ENCODE measurements at places on chromosomes 7 and 10.

DNA sequence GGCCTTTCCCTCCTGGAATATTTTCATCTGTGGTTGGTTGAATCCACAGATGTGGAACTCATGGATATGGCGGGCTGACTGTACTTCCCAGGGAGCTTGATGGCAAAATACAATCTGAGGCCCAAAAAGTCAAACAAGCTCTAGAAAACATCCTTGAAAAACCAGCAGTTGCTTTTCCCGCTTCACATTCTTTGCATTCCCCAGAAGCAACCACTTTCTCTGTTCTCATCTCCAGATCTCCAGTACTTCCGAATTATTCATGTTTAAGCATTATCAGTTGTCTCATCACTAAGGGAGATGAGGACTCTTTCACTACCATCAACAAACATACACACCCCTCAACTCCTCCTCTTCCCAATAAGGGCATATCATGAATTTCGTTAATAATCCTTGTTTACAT is 55.3 kb downstream of the KIF5B start:
- DNase-seq = no peak

DNA sequence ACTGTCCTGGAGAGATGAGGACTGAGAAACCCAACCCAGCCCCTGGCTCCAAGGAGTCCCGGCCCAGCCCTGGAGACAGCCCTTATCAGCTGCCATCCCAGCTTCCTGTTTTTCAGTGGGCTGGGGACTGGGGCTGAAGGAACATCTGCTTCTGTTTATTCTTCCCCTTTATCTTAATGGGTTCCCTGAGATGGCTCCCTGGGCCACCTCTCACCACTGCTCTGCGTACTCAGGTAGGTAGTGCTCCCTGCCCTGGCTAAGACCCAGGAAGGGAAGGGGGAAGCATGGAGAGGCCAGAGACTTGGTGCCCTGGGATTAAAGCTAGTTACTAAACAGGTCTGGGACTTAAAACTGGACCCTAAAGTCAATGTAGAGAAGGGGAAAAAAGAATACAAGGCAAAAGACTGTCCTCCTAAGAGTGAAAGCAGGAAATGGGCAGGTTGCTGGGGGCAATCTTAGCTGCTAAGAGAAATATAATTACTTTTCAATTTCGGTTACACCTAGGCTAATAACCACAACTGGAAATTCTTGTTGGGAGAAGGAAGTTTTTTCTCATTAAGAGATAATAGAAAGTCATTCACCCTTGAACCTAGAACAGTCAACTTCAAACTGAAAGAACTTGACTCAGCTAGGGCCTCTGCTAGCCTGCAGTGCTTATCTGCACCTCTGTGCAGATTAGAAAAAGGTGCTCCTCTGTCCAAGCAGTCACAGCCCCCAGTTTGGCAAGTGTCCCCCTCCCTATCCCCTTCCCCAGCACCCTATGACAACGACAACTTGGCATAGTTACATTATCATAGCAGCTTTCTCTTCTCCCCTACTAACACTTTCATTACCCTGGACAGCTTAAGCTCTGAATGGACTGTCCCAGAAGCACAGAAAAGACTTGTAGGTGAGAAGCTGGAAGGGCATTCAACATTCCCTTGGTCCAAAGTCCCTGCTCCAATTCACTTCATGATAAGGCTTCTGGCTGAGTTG is 65.6 kb upstream of the KDM7A start:
- DNase-seq = no peak

- no peak for DNase-seq
Observed at GRCh38 chr10:126397156-126397555, 8.9 kb upstream of the ADAM12 start.

DNA sequence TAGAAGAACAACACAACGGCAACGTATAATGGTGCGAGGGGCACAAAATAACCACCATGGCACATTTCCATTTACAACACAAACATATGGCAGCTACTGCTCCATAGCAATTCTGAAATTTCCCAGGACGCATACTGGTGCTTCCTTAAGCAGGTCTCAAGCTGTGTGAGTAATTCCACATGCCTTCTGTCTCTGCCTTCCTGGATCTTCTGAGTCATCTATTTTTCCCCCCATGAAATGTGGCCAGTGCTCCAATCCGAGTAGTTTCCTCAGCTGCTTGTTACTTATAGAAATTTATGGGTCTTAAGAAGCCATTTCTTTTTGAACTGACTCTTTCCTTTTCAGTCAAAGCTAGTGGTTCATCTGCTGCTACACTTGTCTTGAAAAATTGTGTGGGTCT is 256.6 kb upstream of the KLF6 start:
- no peak for DNase-seq

- no peak for DNase-seq
Observed at GRCh38 chr7:150388709-150389531, 9.8 kb downstream of the ZNF775 start.

GRCh38 chr7:253581-254336 is 36.2 kb upstream of the FOXL3 start:
- no peak for DNase-seq

DNA sequence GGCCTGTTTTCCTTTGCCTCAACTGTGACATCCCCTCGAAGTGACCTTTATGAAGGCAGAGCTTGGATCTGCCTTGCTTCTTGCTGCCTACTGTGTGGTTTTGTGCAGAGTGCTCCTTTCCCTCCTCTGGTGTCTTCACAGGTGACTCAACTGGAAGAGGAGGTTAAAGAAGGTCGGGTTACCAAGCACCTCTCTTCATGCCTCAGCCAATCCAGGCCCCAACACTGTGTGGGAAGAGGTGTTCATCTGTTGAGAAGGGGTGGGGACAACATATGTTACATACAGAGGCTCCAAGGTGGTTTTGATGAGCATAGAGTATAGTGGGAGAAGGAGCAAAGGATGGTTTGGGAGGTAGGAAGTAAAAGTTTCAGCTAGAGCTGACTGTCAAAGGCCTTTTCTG is 155.7 kb downstream of the AUTS2 start:
- no peak for DNase-seq

GRCh38 chr7:157892751-157893523 is 556.1 kb downstream of the DNAJB6 start:
- DNase-seq = no peak

- no peak for DNase-seq
Observed at GRCh38 chr10:124313374-124313773, 105.3 kb downstream of the OAT start.

- no peak for DNase-seq
Observed at GRCh38 chr10:119135513-119135881, 30.0 kb downstream of the SFXN4 start.

DNA sequence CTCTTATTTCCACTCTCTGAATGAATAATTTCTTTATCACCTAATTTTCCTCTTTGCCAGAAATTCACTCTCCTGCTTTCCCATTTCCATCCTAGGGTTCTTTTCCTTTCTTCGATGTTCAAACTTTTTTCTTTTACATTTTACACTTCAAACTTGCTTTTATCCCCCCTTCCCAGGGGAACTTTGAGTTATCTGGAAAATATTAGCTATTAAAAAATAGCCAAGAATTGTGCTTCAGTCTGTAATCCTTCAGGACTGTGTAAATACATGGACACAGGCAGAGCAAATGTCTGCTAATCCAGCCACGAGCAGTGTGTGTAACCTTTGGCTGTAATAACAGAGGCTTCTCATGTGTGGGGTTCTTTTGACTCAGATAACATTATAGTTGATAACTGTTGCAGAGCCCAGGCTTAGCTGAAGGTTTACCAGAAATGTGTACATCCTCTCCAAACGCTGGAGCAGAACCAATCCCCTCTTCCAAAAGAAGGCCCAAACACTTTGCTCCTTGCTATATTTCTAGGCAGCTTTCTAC is 4.6 kb downstream of the ASB4 start:
- DNase-seq = no peak

- DNase-seq = no peak
Observed at GRCh38 chr7:37993060-37993501, 72.6 kb downstream of the EPDR1 start.

DNA sequence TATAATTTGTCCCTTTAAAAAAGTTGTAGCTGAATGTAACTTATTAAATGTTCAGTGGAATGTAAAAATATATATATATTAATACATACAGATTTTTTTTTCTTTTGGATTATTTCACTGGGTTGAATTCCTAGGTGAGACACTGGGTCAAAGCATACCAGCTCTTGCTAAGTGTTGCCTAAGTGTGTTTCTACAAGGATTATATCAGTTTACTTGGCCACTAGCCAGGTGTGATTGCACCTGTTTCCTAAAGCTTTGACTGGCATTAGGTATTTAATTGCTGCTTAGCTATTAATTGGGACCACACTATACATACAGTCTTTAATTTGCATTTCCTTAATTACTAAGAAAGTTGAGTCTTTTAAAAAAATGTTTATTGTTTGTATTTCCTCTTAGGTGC is 5.5 kb upstream of the ELOVL3 start:
- DNase-seq = no peak

- DNase-seq = no peak
Observed at GRCh38 chr10:51915031-51915542, 215.7 kb upstream of the CSTF2T start.

GRCh38 chr7:156113731-156114130 is 301.5 kb upstream of the SHH start:
- DNase-seq = no peak

- DNase-seq = no peak
Observed at GRCh38 chr10:27741173-27742091, 4.2 kb downstream of the MKX start.

DNA sequence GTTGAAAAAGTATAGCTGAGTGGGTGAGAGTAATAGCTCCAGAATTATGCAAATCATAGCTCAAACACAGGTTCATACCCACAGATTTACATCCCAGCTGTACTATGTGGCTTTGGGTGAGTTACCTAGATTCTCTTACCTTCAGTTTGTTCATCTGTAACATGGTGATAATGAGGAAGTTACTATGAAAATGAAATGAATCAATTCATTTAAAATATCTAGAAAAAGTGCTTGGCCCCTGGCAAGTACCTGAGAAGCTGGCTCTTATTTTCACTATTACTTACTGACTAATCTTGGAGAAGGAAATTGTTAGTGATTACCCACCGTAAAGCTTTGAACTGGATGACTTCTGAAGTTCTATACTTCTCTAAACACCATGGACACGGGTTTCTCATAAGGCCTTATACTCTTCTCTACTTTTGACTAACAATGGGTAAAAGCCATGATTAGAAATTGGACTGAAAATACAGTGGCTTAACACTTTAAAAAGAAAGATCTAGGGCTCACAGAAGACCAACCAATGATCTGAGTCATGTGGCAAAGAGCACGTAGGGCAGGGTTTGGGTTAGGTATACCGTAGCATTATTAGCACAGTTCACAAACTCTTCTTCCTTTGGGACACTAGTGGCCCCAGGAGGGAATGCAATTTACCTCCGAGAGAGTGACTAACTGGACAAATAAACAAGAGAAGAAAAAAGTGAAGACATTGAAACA is 149.2 kb downstream of the PLPP4 start:
- no peak for DNase-seq
